ENCODE measurements at places on chromosomes 1 and 21.

DNA sequence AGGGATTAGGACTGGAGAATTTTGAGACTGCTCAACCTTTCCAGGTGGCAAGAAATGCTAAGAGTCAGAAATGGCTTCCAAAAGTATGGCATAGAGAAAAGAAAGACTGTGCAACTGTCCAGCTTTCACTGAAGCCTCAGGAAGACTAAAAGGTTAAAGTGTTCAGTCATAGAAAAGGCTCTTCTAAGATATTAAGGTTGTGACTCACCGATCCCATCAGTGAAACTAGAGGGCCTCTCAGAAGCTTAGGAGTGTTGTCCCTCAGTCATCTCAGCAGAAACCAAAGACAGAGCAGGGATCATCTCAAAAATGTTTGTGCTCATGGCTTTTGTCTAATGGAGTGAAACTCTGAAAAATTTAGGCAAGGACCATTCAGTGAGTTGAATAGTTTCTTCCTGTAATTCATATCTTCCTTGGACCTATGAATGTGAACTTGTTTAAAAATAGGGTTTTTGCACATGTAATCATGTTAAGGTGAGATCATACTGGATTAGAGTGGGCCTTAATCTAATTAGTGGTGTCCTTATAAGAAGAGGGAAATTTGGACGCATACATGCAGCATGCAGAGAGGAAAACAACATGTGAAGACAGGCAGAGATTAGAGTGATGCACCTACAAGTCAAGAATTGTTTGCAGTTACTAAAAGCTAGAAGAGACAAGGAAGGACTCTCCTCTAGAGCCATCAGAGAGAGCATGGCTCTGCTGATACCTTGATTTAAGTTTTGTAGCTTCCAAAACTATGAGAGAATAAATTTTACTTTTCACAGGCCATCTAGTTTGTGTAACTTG is 71.3 kb downstream of the RPE65 start:
- H3K27ac ChIP-seq: no peak overlapping the region
- H3K27me3 ChIP-seq: no peaks in the 10 kb centered on the region
- no peak overlapping the region for H3K4me3 ChIP-seq
- H3K4me1 ChIP-seq: 0 out of 2 replicates have a peak, but pooled peaks cover 6% of the 10 kb centered on the region

DNA sequence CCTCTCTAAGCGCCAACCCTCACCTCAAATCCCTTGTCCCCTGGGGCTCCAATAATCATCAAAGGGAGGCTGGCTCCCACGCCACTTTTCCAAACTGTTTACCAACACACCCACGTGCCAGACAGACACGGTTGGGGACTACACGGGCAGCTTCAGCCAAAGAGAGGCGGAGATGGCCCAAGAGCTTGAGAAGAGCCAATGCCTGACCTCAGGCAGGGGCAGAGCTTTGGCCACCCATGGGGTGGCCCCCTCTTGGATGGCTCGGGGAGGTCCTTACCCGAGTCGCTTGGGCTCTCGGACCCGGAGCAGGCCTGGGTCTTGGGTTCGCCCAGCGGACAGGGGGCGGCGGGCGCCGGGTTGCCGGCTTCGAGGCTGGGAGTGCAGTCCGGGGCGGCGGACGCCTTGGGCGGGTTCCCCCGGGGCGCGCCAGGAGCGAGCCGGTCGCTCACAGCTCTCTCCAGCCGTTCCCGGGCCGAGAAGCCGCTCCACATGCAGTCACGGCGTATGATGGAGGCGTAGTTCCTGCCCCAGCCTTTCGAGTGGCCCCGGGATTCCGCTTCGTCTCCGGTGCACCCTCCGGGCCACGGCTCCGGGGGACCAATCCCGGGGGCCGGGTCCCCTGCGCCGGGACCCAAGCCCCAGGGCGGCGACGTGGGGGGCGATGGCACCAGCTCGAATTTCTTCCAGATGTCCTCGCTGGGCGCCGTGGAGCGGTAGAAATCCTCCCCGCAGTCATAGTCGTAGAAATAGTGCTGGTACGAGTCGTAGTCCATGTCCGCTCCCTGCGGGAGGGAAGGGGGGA is 854 bp downstream of the MYCL start:
- DNase-seq: peak; percentile 14
- no peak overlapping the region for H3K27ac ChIP-seq
- H3K36me3 ChIP-seq: no peaks in the 10 kb centered on the region
- peak overlapping the region; percentile 86 for H3K4me3 ChIP-seq

DNA sequence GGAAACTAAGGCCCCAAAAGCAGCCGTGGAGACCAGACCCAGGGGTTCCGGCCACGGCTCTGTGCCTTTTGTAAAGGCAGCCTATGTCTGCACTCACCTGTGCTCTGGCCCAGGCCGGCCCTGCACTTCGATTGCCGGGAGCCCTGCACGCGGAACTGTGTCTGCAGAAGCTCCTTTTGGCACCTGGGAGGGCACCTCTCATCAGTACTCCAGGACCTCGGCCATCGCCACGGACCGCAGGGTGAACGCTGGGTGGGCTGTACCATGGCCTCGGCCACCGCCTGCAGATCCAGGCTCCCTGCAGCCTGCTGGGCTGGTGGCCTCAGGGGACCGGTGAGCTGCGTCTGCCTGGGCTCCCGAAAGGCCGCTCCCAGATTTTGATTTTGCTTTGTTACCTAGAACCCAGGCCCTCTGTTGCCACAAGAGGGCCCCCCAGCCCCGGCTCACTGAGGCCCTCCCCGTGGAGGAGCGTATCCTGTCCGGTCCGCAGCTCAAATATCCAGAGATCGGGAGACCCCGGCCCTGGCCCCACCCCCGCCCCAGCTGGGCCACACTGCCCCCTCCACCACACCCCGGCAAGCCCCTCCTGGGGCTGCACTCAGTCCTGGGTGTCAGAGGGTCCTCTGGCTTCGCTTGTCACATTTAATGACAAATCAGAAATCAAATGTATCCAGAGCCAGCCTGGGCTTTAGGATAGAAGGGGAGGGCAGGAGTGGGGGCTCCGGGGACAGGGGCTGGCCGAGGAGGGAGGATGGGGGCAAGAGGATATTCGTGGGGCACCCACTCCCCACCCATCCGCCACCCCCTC is 60.2 kb upstream of the PDE9A start:
- no peaks in the 10 kb centered on the region for H3K36me3 ChIP-seq
- peak overlapping the region; percentile 22 for H3K4me3 ChIP-seq
- H3K27ac ChIP-seq: no peak overlapping the region
- peak; percentile 66 for DNase-seq

DNA sequence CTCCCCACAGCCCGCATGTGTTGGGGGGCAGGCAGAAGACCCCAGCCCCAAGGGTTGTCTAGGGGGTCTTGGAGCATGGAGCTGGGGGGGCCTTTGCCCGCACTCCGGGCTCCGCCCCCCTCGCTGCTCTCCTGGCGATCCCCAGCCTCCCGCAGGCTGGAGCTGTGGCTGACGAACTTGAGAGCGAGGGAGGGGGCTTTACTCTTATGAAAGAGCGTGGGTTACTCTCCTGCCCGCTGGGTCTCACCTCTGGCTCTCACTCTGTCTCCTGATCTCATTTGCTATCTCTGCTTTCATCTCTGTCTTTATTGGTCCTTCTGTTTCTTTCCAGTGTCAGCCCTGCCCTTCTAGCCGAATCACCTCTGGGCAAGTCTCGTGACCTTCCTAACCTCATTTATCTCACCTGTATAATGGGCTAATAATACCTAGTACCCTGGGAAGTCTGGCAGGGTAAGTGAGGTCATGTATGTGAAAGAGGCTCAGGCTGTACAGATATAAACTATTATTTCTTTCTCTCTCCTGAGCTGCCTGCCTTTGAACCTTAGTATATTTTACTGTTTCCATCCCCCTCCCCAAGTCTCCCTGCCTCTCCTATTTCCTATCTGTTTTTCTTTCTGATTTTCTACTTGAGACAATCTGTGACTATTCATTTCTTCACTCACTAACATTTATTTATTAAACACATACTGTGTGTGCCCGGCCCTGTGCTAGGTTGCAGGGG is 731 bp downstream of the EFNA4 start:
- no peaks in the 10 kb centered on the region for H3K36me3 ChIP-seq
- no peaks in the 10 kb centered on the region for H3K27me3 ChIP-seq
- H3K4me1 ChIP-seq: peaks cover 13% of the 10 kb centered on the region
- no peak overlapping the region for H3K27ac ChIP-seq
- H3K4me3 ChIP-seq: peak overlapping the region; percentile 74
- DNase-seq: peak; percentile 47

DNA sequence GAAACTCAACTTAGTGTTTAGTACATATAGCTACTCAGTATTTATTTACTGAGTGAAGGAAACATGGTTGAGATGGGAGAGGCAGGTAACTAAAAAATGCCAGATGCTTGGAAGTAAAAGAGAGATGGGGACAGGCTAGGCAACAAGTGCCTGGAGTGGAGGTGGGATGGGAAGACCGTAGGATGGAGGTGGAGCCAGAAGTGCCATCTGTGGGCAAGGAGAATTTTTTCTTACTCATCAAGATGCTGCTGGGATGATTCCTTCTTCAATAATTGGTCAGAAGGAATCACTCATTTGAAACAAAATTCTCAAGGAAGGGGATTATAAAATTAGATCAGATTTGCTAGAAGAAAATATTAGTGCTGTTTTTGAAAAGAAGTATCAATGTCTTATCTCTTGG is 72.9 kb downstream of the IFI44 start:
- no peaks in the 10 kb centered on the region for H3K4me1 ChIP-seq
- no peaks in the 10 kb centered on the region for H3K27me3 ChIP-seq
- H3K36me3 ChIP-seq: no peaks in the 10 kb centered on the region
- DNase-seq: no peak
- H3K27ac ChIP-seq: no peak overlapping the region

DNA sequence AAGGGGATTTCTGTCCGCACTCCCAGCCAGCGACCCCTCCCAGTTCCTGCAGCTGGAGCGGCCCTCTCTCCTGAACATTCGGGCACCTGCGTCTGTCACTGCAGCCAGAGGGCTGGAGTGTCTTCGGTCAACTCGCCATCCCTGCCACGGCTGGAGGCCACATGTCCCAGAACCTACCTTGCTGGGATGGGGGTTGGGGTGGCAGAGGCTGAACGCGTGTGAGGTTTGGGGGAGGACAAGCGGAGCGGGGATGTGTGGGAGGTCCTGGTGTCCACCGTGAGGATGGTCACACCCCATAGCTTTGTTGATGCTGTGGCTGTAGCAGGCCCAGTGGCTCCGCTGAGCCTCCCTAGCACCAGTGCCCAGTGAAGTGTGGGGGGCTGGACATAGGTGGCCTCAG is 14.8 kb upstream of the C1orf174 start:
- no peaks in the 10 kb centered on the region for H3K4me1 ChIP-seq
- H3K36me3 ChIP-seq: no peaks in the 10 kb centered on the region
- no peak overlapping the region for H3K27ac ChIP-seq
- H3K27me3 ChIP-seq: peaks cover 23% of the 10 kb centered on the region
- DNase-seq: no peak

- no peaks in the 10 kb centered on the region for H3K36me3 ChIP-seq
- H3K27ac ChIP-seq: no peak overlapping the region
- H3K4me3 ChIP-seq: no peak overlapping the region
- 0 out of 2 replicates have a peak, but pooled peaks cover 11% of the 10 kb centered on the region for H3K27me3 ChIP-seq
- H3K4me1 ChIP-seq: no peaks in the 10 kb centered on the region
Measured at GRCh38 chr1:110603058-110603457, 3.1 kb downstream of the KCNA2 start.

GRCh38 chr1:8425150-8425780 is 107.4 kb downstream of the SLC45A1 start:
- no peak for DNase-seq
- no peak overlapping the region for H3K4me3 ChIP-seq
- peaks cover 22% of the 10 kb centered on the region for H3K4me1 ChIP-seq

DNA sequence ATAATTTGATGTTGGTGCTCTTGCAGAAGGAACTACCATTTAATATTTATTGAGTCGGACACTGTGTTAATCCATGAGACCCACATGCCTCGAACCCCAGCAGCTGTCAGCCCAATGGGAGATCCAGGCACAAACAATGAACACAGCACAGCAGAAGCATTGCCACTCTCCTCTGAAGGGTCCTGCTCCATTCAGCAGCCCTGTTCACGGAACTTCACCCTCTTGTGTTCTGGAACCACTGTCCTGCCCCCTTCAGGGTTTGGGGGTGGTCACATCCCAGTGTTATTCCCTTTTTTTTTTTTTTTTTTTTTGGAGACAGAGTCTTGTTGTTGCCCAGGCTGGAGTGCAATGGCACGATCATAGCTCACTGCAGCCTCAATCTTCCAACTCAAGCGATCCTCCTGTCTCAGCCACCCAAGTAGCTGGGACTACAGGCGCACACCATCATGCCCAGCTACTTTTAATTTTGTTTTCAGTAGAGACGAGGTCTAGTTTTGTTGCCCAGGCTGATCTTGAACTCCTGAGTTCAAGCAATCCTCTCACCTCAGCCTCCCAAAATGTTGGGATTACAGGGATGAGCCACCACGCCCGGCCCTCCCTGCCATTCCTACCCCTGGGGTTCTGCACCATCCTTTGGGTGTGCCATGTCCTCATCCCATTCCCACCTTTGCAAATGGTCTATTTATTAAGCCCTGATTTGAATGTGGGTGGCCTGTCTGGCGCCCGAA is 70.2 kb downstream of the EVA1C start:
- no peak for DNase-seq
- no peaks in the 10 kb centered on the region for H3K4me1 ChIP-seq

Data from MM.1S (cell line).